ENCODE measurements at places on chromosomes 6 and 20. TPM values are rescaled to one million over a fixed set of nuclear protein-coding genes. Genes with fewer than 3 reads are reported as not detected.

FAM83C gene
- total RNA-seq, result not detected

GRCh38 chr6:77462359-77463307, 658 bp downstream of the HTR1B start:
- peaks cover 7% of the 10 kb centered on the region for H3K4me1 ChIP-seq
- DNase-seq, result peak; percentile 46
- H3K36me3 ChIP-seq, result no peaks in the 10 kb centered on the region
- H3K4me3 ChIP-seq, result peak overlapping the region; percentile 31
- H3K27me3 ChIP-seq, result peaks cover 29% of the 10 kb centered on the region

DNA sequence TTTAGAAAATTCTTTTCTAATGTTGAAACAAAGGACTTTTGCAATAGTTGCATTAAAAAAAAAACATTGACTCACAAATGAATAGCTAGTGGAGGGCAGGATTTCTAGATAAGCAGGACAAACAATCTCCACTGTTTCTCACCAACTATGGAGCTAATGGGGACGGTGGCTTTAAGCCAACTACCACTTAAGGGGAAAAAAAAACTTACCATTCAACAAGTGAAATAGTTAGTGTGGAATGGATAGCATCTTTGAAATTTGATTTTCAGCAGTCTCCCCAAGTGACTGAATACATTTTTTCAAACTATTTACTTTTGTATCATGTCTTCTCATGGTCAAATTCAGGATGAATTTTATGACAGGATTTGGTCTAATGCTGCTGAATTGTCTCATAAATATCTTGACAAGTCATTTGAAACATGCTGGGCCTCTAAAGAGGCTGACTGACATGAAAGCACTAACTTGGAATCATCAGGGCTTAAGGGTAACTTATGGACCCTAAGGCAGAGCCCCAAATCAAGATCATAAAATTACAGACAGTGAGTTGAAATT, 100.5 kb downstream of the EYA4 start:
- H3K36me3 ChIP-seq, result no peaks in the 10 kb centered on the region
- no peaks in the 10 kb centered on the region for H3K4me1 ChIP-seq
- no peak overlapping the region for H3K4me3 ChIP-seq
- DNase-seq, result no peak
- H3K27me3 ChIP-seq, result no peaks in the 10 kb centered on the region

DNA sequence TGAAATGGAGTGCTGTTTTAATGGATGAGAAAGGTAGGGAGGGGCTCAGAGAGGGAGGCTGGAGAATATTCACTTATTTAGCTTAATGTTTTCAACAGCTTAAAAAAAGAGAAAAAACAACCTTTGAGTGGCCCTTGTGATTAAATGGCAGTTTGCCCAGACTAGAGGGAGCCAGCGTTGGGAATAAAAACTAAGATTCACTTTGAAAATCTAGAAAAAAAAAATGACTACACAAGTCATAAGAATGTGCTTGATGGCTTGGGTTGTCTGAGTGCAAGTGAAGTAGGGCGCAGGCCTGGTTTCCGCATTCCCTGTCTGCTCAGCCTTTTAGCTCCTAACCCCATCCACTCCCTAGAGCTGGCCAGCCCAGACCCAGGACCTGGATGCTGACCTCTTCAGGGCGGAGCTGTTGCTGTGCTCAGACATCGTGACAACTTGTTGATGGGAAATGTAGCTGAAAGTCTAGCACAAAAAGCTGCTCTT, 28.9 kb downstream of the UTRN start:
- DNase-seq, result peak; percentile 88
- peaks cover 49% of the 10 kb centered on the region for H3K4me1 ChIP-seq
- no peaks in the 10 kb centered on the region for H3K27me3 ChIP-seq
- no peak overlapping the region for H3K4me3 ChIP-seq

RIPOR3 gene
- 36.7 TPM for total RNA-seq

- no peak overlapping the region for H3K27ac ChIP-seq
- no peaks in the 10 kb centered on the region for H3K36me3 ChIP-seq
- H3K4me3 ChIP-seq, result no peak overlapping the region
Observed at GRCh38 chr6:158226655-158227512, 58.7 kb downstream of the GTF2H5 start.

DNA sequence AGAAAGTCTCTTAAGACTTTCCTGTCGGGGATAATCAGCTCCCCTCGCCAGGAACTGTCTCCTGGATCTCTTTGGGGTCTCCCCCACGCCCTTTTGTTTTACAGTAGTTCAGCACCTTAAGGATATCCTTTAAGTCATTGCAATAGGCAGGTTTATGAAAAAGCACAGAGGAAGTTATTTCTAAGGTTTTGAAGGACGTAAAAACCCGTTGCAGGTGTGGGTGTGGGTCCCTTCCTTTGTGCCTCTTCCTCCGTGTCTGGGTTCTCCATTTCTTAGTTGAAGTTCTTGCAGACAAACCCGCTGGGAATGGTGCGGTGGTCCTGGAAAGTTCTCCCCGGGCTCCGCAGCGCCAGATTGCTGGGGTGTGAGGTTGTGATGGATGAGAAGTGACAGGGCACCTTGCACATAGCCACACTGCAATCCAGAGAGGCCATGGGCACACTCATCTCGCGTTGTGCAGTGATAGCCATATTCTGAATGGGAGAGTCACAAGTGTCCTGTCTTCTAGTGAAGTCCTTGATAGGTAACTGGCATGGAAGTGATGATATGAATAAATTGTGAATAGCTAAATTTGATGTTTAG, 65.2 kb downstream of the GTF2H5 start:
- no peaks in the 10 kb centered on the region for H3K27me3 ChIP-seq
- H3K27ac ChIP-seq, result peak overlapping the region; percentile 89
- H3K4me3 ChIP-seq, result no peak overlapping the region

DNA sequence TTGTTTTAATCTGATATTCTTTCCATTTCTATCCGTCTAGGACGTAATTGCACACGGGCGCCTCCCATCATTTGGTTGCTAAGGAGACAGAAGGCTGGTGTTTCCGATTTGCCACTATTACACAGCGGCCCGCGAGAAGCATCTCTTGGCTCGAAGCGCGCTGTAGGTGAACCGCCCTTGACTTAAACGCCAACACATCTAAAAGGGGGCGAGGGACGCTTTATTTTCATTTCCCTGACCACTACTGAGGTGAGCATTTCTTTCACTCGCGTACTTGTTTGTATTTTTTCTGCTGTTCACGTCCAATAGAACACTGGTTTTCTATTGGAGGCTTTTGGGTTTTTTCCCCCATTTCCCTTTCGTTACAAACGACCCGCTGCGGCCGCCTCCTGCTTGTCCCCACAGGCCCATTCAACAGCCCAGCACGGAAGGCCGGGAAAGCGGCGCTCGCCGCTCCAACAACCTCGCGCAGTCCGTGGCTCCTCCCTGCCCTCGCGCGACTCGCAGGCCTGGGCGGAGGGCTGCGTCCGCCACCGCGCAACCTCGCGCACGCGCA, 505 bp upstream of the WRNIP1 start:
- H3K27ac ChIP-seq, result peak overlapping the region; percentile 93
- DNase-seq, result peak; percentile 50
- H3K4me1 ChIP-seq, result peaks cover 39% of the 10 kb centered on the region
- peak overlapping the region; percentile 81 for H3K4me3 ChIP-seq

DNA sequence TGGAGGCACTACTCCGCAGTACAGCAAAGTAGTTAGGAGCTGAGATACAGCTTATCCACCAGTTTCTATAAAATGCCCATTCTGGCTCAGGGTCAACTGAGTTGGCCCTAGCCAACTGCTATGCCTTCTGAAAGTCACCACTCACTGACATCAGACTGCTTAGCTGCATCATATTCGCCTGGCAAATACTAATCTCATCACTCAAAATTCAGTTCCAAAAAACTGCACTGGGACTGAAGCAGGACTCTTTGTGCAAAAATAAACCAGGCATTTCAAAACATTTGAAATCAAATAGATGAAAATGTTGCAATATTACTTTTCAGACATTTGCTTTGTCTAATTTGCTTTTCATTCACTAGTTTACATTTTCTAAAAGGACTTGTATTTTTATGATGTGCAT, 230.0 kb downstream of the ALDH8A1 start:
- no peaks in the 10 kb centered on the region for H3K36me3 ChIP-seq
- peaks cover 55% of the 10 kb centered on the region for H3K4me1 ChIP-seq
- no peaks in the 10 kb centered on the region for H3K27me3 ChIP-seq
- no peak overlapping the region for H3K4me3 ChIP-seq
- H3K27ac ChIP-seq, result peak overlapping the region; percentile 77

GRCh38 chr20:1876217-1876921, 18.8 kb upstream of the SIRPA start:
- peaks cover 3% of the 10 kb centered on the region for H3K4me1 ChIP-seq
- no peak overlapping the region for H3K4me3 ChIP-seq
- H3K36me3 ChIP-seq, result no peaks in the 10 kb centered on the region
- DNase-seq, result no peak
- H3K27me3 ChIP-seq, result no peaks in the 10 kb centered on the region
- no peak overlapping the region for H3K27ac ChIP-seq

DNA sequence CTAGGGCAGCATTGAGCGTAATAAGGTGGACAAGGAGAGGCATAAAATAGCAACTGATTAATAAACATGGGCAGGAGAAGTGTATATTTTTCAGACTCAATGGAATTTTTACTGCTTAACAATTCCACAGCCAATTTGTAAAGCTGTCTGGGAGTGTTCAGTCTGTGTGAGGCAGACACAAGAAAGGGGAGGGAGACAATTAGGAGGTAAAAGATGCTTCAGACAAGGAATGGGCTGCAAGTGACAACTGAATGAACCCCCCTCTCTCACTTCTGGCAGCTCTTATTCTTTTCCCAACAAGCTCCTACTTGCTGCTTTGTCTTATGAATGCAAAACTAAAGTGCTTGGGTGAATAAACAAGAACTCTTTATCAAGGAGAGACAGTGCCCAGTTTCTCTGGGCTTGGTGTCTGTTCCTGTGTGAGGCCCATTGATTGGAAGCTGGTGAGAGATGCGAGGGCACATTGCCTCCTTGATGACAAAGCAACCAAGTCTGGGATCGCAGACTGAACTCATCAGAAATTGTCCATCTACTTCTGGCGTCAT, 575.3 kb downstream of the RNF144B start:
- no peaks in the 10 kb centered on the region for H3K4me1 ChIP-seq
- H3K27me3 ChIP-seq, result no peaks in the 10 kb centered on the region
- H3K4me3 ChIP-seq, result no peak overlapping the region

Measured in upper lobe of left lung (tissue), 6 donors.